GM12878 (cell line): ENCODE measurements at places on chromosomes 7 and 10.

GRCh38 chr7:86629-87028 lies 105.7 kb upstream of the FAM20C start:
- DNase-seq = no peak

GRCh38 chr7:37832194-37832593 lies 16.2 kb upstream of the NME8 start:
- DNase-seq = no peak

- DNase-seq = no peak
These were observed 44.1 kb downstream of the CUL2 start for GRCh38 chr10:35046074-35046473.

- DNase-seq = no peak
These were observed 142.5 kb upstream of the TNS3 start for GRCh38 chr7:47724335-47724982.

DNA sequence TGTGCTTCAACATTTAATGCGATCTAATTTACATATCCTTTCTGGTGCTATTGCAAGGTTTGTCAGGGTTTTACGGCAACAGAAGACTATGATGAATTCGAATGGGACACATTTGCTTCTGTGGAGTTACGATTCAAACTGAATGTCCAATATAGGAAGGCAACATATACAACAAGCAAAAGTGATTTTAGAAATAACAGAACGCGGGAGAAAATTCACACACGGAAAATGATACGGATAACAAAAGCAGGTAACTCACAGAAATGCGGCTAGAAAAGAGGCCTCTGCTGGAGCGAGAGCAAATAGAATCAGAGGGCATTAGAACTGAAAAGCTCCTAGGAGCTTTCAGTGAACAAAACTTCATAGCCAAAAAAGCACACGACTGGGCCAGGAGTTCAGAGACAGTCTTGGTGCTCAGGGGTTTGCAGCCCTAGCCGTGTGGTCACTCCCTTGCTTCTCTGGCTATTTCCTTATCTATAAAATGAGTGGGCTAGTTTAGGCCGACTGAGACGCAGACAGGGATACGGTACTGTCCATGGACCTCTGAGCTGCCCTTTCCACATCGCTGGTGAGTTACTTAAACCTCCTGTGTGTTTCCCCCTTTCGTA lies 557 bp upstream of the TAX1BP1 start:
- no peak for DNase-seq

- no peak for DNase-seq
These were observed 545.3 kb downstream of the LRMDA start for GRCh38 chr10:75976681-75977080.

GRCh38 chr10:24849051-24849450 lies 103.4 kb downstream of the PRTFDC1 start:
- DNase-seq = no peak

GRCh38 chr7:48249166-48249565 lies 77.9 kb downstream of the ABCA13 start:
- DNase-seq = no peak
